ENCODE measurements at places on chromosomes 5 and 9.
A peak's percentile ranks its signal among the peaks of the same experiment; 100 is the strongest.

DNA sequence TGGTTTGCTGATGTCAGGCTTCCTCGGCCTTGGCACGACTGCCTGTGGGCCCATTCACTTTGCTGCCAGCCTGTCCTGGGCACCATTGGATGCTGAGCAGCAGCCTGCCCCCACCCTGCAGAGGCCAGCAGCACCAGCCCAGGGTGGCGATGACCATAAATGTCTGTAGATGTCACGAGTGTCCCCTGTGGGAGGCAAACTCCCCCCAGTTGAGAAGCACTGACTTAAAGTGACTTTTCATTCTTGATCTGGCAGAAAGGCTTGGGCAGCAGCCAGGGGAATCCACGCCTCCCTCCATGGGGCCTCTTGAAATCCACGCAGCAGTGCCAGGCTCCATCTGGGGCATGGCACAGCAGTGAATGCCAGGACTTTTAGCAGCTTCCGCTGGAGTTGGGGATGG lies 21.8 kb downstream of the IRX4 start:
- no peak for DNase-seq

DNA sequence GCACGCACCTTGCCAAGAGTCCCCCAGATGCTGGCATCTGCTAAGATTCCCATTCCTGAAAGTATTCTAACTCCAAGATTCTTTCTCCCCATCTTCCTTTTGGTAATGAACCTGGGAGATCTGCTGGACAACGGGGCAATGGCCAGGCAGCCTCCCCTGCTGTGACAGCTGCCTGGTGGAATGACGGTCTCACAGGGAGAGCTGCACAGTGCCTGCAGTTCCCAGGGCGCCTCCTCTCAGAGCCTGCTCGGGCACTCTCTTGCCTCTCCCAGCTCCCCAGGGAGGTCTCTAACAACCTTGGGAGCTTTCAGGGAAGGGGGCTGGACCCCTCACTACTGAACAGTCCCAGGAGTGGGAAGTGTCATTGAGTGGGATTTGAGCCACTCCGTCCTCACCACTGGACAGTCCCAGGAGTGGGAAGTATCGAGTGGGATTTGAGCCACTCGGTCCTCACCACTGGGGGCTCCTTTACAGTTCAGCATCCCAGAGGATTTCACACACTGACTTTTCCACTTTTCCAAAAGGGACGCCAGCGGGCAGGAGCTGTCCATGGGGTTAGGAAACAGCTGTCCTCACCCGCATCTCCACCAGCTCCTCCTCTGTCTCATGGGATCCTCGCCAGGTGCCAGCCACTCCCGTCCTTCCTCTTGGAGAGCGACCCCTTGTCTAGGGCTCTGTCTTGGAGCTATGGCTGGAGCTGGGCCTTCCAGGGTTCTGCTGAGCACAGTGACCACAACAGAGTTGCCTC lies 65.7 kb downstream of the ADAMTS2 start:
- DNase-seq, result no peak

GRCh38 chr5:58523956-58524355 lies 32.7 kb downstream of the GAPT start:
- no peak for DNase-seq

DNA sequence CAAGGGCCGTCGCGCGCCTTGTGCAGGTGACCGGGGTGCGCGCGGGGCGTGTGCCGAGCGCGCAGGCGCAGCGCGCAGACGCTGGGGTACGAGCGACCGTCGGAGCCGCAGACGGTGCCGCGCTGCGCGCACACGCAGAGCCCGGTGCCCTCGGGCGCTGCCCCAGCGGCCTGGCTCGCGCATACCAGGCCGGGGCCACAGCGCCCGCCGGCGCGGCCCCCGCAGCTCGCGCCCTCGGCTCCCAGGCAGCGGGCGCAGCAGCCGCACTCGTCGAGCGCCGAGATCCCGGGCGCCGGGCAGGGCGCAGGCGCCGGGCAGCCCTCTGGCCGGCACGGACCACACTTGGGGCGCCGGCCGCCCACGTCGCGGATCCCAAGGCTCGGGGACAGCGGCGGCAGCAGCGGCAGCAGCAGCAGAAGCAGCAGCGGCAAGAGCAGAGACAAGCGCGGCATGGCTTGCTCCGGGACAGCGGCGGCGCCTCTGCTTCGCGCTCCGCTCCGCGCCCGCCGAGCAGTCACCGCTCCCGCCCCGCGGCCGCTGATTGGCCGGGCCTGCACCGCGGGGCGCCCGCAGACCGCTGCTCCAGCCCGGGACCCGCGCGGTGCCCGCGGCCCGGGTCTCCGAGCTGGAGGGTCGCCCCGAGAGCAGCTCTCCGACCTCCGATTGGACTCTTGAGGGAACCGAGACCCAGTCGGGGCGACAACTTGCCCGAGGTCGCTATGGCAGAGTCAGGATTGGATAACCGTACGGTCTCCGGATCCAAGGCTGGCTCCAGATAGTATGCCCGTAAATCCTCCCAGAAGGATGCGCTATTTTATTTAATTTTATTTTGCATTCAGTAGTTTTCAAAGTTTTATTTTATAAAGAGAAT lies at the start of gene IGFBPL1:
IGFBPL1 (minus strand) TSS at position 482 of the 871 bp plus-strand sequence; CDS start at position 452, 30 bp downstream.
- peak; percentile 62 for DNase-seq

GRCh38 chr9:38343552-38343951 lies 49.0 kb upstream of the ALDH1B1 start:
- no peak for DNase-seq

GRCh38 chr5:160317434-160317833 lies 5.1 kb upstream of the CCNJL start:
- no peak for DNase-seq

GRCh38 chr9:92941861-92942260 lies 5.5 kb upstream of the FGD3 start:
- DNase-seq, result no peak

- DNase-seq, result peak; percentile 33
These were observed 79.6 kb downstream of the ADAMTS2 start for GRCh38 chr5:179265514-179266290.

GRCh38 chr9:112489876-112490666 lies 3.4 kb downstream of the KIAA1958 start:
- no peak for DNase-seq

- DNase-seq, result no peak
These were observed 45.1 kb downstream of the PDE8B start for GRCh38 chr5:77255617-77256016.

- DNase-seq, result no peak
These were observed 66.4 kb downstream of the ELL2 start for GRCh38 chr5:95895251-95895650.

DNA sequence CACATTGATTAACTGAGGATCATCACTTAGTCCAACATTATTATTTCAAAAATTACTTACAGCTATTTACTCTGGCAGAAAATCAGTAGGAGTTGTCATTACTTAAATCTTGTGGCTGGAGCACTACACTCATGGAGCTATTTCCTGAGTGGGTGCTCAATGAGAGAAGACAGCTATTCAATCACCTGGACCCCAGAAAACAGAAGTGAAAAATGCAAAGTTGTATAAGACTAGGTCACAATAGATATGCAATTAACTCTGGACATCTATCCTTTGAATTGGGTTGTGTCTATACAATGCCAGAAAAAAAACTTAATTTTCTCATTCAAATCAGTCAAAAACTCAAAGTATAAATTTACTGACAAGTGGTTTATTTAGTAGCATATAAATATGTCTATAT lies 340.9 kb downstream of the EFNA5 start:
- DNase-seq, result no peak

DNA sequence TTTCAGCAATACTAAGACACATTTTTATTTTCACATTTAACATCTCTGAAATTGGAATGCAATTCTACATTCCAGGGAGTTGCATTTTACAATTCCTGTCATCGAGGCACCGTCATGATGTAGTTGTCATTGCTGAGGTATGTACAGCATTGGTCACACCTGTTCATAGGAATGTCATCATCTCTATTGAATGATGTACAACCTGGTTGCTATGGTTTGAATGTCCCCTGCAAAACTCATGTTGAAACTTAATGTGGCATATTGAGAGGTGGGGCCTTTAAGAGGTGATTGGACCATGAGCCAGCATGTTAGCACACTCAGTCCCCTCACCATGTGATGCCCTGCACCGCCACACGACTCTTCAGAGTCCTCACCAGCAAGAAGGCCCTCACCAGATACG lies 103.1 kb downstream of the CEMIP2 start:
- DNase-seq, result no peak

DNA sequence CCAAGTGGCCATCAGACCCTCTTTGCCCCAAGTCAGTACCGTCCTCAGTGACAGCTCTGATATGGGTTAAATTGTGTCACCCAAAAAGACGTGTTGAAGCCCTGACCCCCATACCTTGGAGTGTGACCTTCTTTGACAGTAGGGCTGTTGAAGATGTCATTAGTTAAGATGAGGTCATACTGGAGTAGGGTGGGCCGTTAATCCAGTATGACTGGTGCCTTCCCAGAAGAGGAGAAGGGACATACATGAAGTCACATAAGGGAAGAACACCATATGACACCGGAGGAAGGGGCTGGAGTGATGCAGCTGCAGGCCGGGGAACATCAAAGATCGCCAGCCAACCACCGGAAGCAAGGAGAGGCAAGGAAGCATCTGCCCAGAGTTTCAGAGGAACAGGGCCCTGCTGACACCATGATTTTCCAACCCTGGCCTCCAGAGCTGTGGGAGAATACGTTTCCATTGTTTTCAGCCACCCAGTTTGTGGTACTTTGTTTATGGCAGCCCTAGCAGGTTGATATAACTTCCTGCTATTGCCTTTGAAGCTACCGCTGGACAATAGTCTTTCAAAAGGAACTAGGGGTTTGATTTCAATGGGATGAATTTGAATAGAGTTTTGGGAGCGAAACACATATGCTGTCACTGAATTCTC lies 36.4 kb upstream of the CPEB4 start:
- DNase-seq, result no peak

DNA sequence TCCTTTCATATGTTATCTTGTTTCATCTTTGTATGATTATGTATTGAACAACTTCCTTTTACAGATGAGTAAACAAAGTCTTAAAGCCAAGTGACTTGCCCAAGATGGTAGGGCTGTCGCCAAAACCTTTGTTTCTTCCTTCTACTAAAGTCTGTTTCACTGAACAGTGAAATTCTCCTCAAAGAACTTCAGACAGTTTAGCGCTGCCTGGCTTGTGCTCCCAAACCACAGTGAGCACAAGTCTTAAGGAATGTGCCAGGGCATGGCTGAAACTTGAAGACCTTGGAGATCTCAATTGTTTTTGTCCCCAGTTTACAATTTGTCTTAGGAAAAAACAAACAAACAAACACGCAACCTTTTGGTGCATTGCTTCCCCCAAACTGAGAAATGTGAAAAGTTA lies 273.5 kb downstream of the CRB2 start:
- no peak for DNase-seq

- DNase-seq, result no peak
These were observed 50.5 kb upstream of the TNFSF15 start for GRCh38 chr9:114856215-114856941.

GRCh38 chr9:132750668-132751067 lies 80.4 kb downstream of the GTF3C4 start:
- no peak for DNase-seq

DNA sequence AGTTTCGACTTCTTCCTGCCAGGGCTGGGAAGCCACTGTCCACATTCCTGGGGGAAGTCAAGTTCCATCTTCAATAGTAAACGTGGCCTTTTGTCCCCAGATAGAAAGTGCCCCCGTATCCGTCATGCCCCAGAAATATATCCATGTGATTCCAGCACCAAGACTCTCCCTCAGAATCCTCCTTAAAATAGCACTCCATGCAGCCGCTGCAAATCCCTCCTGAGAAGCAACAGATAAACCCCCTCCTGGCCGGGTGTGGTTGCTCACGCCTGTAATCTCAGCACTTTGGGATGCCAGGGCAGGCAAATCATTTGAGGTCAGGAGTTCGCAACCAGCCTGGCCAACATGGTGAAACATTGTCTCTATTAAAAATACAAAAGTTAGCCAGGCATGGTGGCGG lies 126.1 kb downstream of the OLFM1 start:
- DNase-seq, result peak; percentile 2
